T-cell (primary cell): ENCODE measurements at places on chromosomes 11 and 22. TPM values are rescaled to one million over a fixed set of nuclear protein-coding genes. Genes with fewer than 3 reads are reported as not detected.

- no peak overlapping the region for H3K4me3 ChIP-seq
- DNase-seq = no peak
- H3K4me1 ChIP-seq = no peaks in the 10 kb centered on the region
- H3K36me3 ChIP-seq = no peaks in the 10 kb centered on the region
- no peak overlapping the region for H3K27ac ChIP-seq
Observed at GRCh38 chr11:116420770-116421528, 351.8 kb downstream of the BUD13 start.

DNA sequence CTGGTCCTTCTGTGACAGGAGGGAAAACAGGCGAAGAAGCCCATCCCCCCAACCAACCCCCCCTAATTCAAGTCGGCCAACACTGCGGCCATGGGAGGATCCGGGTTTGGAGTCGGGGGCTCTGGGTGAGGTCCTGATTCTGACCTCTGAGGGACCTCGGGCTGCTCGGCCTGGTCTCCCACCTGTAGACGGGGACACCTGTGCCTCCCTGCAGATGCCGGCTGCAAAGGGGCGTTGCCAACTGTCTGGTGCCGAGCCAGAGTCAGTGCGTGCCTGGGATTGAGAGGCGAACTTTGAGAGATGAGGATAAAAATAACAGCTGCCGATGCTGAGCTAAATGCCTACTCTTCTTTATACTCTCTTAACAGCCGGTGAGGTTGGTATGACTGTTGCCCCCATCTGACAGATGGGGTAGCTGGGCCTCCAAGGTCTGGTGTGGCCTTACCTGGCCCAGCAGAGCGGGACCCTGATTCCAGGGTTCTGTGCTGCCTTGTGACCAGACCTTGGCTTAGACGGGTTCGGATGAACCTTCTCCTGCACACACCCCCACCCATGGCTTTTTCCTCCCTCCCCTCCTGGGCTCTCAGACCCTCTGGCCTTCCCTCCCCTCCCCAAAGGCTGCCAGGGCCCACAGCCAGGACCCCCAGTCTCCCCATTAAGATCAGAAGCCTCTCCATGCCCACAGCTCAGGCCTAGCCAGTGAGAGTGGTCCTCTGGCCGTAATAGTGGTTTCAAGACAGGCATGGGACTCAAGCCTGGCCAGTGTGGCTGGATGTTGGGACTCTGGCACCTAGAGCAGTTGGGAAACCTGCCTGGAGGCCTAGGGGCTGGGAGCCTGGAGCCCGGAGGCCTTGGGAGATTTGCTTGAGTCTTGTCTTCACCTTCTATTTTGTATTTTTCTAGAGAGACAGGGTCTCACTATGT, 41.7 kb downstream of the KCNJ4 start:
- H3K27me3 ChIP-seq = peaks cover 5% of the 10 kb centered on the region
- H3K4me1 ChIP-seq = no peaks in the 10 kb centered on the region
- no peak for DNase-seq
- H3K27ac ChIP-seq = no peak overlapping the region
- no peak overlapping the region for H3K4me3 ChIP-seq
- H3K36me3 ChIP-seq = no peaks in the 10 kb centered on the region

Gene ELFN2
- 0.70 TPM for total RNA-seq

- no peaks in the 10 kb centered on the region for H3K36me3 ChIP-seq
- H3K27ac ChIP-seq = no peak overlapping the region
- no peak overlapping the region for H3K4me3 ChIP-seq
Observed at GRCh38 chr11:113532697-113533424, 57.7 kb upstream of the DRD2 start.
